SIG-M5 (cell line): ENCODE measurements at places on chromosomes 11 and 22.

- no peak for DNase-seq
Observed at GRCh38 chr11:103681855-103682254, 354.6 kb upstream of the DDI1 start.

GRCh38 chr11:78717041-78717440 lies 142.4 kb upstream of the NARS2 start:
- DNase-seq = no peak

DNA sequence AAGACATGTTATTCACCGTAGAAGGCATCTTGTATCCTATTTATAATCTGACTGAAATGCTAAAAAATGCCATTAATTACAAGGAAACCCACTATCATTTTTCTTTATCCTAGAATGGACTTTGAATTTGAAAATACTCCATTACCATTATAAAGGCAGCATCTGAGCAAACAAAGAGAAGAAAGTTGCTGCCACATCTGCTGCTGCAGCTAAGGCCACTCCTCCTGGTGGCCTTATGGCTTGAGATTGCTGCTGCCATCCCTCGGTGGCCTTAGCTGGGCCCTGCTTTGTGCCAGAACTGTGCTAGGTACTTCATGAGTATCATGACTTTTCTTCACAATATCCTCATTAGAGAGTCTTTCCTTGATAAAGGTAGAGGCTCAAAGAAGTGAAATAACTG lies 1210.1 kb upstream of the TENM4 start:
- DNase-seq = no peak

GRCh38 chr11:64916040-64916774 lies 802 bp downstream of the ATG2A start:
- no peak for DNase-seq

- no peak for DNase-seq
Observed at GRCh38 chr11:128619540-128620308, 32.4 kb upstream of the ETS1 start.

GRCh38 chr11:114496915-114497314 lies 57.6 kb downstream of the REXO2 start:
- no peak for DNase-seq

- no peak for DNase-seq
Observed at GRCh38 chr22:22167791-22168189, 76.8 kb upstream of the VPREB1 start.

DNA sequence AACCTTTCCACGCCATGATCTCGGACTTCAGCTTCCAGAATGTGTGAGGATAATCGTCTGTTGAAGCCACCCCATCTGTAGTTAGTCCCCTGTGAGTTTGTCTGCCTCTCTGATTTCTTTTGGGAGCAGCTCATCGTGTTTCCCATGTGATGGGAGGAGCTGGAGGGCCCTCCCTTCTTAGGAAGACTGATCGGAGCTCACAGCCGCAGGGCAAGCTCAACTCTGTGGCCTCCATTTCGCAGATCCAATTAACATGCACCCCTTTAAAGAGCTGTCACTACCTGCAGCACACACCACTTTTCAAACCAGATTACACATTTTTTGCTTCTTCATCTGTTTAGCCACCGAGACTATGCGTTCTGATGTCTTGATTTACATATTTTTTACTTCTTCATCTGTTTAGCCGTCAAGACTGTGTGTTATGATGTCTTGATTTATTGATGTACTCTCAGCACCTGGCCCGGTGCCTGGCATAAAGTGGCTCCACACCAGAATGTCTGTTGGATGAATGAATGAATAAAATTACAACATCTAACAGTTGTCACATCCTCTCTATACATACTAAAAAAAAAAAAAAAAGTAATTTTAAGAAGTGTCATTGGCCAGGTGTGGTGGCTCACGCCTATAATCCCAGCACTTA lies 14.9 kb upstream of the PPFIA1 start:
- no peak for DNase-seq

DNA sequence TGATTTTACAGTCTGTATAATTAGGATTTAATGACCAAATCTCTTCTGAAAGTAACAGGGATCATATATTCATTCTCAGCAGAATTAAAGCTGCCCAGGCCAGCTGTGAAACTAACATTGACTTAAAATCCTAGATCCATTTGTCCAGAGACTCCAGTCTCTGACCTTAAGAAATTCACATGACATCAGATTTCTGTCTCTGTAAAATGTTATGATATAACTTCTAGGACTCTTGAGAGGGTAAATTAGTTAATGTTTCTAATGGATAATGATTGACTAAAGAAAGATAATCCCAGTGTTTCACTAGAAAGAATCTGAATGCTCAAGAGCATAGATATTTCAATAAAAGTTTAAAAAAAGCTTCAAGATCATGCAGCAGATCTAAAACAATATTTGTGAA lies 6.3 kb downstream of the NOX4 start:
- no peak for DNase-seq

GRCh38 chr11:93663021-93663420 lies 1.5 kb downstream of the CEP295 start:
- no peak for DNase-seq

- no peak for DNase-seq
Observed at GRCh38 chr22:49786976-49787706, 40.5 kb downstream of the BRD1 start.

GRCh38 chr11:47850337-47850736 lies 2.2 kb upstream of the NUP160 start:
- DNase-seq = no peak

DNA sequence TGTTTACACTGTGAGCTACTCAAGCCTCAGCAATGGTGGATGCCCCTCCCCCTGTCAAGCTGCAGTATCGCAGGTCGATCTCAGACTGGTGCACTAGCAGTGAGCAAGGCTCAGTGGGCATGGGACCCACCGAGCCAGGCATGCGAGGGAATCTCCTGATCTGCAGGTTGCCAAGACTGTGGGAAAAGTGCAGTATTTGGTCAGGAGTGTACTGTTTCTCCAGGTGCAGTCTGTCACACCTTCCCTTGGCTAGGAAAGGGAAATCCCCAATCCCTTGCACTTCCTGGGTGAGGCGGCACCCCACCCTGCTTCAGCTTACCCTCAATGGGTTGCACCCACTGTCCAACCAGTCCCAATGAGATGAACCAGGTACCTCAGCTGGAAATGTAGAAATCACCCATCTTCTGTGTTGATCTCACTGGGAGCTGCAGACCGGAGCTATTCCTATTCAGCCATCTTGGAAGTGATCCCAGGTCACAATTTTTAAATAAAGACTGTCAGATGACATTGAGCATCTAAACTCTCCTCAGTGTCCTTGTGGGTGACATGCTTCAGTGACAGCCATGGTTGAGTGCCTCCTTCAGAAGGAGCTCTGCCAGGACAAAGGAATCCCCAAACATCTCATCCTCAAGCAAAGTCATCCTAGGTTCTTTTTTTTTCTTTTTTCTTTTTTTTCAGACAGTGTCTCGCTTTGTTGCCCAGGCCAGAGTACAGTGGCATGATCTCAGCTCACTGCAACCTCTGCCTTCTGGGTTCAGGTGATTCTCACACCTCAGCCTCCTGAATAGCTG lies 10.8 kb downstream of the SLC22A24 start:
- DNase-seq = no peak
